ENCODE measurements at places on chromosomes 3 and 15. TPM values are rescaled to one million over a fixed set of nuclear protein-coding genes. Genes with fewer than 3 reads are reported as not detected.

Gene ROPN1B
- not detected for total RNA-seq

Gene MCTP2
- 53.9 TPM for total RNA-seq

Gene MCCC1
- 22.3 TPM for total RNA-seq

Gene SI
- not detected for total RNA-seq

Gene FANCD2OS
- total RNA-seq = not detected

Gene SLC26A6
- 43.7 TPM for total RNA-seq

Gene KCNMB2
- not detected for total RNA-seq

Gene WDR49
- total RNA-seq = 0.30 TPM

Gene SLC6A1
- total RNA-seq = not detected

Gene ISY1
- total RNA-seq = 58.5 TPM

Gene CCDC13
- not detected for total RNA-seq

Gene RASL12
- total RNA-seq = not detected

Gene POLG
- total RNA-seq = 113 TPM

Gene CCDC39
- not detected for total RNA-seq

Gene ACSBG1
- total RNA-seq = not detected

Gene GOLGA8M
- total RNA-seq = 4.4 TPM

Gene CCR2
- 19.9 TPM for total RNA-seq

Gene REC114
- total RNA-seq = not detected

Gene SLC28A2
- not detected for total RNA-seq

Gene TRPM1
- not detected for total RNA-seq

Gene IL17RB
- 63.5 TPM for total RNA-seq

Gene CHRD
- not detected for total RNA-seq

Gene ABI3BP
- not detected for total RNA-seq

Gene ITIH1
- not detected for total RNA-seq

Gene VPS8
- 56.6 TPM for total RNA-seq

Gene ZIC1
- total RNA-seq = not detected

Gene MAP6D1
- total RNA-seq = 1.4 TPM

Gene IGSF11
- 0.14 TPM for total RNA-seq

Gene NOX5
- 0.02 TPM for total RNA-seq

Gene THAP10
- not detected for total RNA-seq

Gene GP9
- not detected for total RNA-seq

Gene KATNBL1
- 44.6 TPM for total RNA-seq

Gene RBPMS2
- not detected for total RNA-seq

Gene ACTC1
- total RNA-seq = not detected

Gene APBA2
- 7.0 TPM for total RNA-seq

Gene ABCF3
- 60.0 TPM for total RNA-seq

Gene GCSAM
- 2.3 TPM for total RNA-seq

Gene GPD1L
- 25.7 TPM for total RNA-seq

Gene SAMMSON
- total RNA-seq = not detected

Gene EFCC1
- total RNA-seq = 0.07 TPM

Gene SAMD7
- total RNA-seq = not detected

Gene ADCY5
- not detected for total RNA-seq

Gene POTEB3
- total RNA-seq = not detected

Gene NLGN1
- total RNA-seq = not detected

Gene HYAL1
- 0.07 TPM for total RNA-seq

Gene GRAMD1C
- 0.23 TPM for total RNA-seq

Gene ITIH4
- total RNA-seq = 9.7 TPM

Measured in T-helper 2 cell treated with Interferon-gamma antibody and Interleukin-4, amounts not matched to agents 100 ng/mL and 5 ng/mL, for 36 hours (primary cell).